ENCODE measurements at places on chromosomes 13 and 19.
A peak's percentile ranks its signal among the peaks of the same experiment; 100 is the strongest.

DNA sequence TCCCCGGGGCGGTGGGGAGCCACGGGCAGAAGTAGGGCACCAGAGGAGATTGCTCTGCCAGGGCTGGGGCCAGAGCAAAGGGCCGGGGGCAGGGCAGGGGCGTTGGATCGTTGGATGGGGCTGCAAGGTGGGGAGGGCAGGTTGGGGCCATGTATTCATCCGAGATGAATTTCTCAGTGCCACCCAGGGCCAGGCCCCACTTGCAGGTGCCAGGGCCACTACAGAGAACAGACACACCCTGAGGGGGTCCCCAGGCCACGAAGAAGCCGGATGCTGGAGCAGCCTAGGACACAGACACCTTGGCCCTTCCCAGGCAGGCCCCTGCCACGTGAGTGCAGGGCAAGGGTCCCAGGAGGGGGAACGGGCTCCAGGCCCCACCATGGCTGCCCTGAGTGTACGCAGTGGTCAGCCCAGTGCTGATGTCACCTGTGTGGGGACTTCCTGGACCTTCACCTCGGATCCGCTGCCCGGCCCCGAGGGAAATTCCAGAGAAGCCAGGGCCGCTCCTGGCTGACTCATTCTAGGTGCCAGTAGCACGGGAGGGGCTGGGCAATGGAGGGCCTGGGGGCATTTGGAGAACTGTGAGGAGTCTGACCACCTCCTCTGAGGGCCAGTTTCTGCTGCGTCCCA, 9.6 kb upstream of the SBNO2 start:
- DNase-seq, result no peak

DNA sequence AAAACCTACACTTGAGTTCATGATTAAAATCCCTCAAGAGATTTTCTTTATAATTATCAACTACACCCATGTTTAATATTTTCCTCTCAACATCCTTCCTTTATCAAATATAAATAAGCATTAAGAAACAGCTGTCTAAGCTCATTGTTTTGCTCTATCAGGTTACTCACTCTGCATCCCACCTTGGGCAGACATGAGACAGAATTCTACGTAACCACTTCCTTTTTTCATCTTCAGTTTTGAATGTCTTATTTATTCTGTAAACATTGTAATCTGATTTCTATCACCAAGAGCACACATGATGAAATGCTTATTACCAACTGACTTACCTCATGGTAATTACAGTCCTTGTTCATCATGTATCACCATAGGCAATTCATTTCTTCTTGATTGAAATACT, 1256.6 kb upstream of the ATXN8OS start:
- DNase-seq, result peak; percentile 49

GRCh38 chr19:13797870-13798269, 2.6 kb downstream of the ZSWIM4 start:
- DNase-seq, result peak; percentile 90

GRCh38 chr13:44351505-44351854, 22.1 kb upstream of the SERP2 start:
- no peak for DNase-seq

DNA sequence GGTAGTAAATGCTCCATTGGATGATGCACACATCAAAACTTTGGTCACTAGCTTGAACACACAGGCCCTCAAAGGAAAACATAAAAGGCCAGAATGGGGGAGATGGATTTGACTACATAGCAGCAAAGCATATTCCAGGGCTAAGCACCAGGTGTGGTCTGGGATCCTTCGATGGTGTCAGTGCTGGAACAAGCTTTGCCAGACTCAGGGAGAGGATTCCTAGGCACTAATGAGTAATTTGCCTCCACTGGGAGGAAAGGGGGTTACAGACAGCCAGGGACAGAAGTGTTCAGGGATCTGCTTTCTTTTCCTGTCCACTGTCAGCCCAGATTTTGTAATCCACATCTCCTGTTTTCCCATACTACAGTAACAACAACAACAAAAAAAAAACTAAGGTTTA, 157.2 kb upstream of the OBI1 start:
- DNase-seq, result no peak

- DNase-seq, result no peak
Observed at GRCh38 chr13:69619651-69620050, 488.0 kb upstream of the ATXN8OS start.

DNA sequence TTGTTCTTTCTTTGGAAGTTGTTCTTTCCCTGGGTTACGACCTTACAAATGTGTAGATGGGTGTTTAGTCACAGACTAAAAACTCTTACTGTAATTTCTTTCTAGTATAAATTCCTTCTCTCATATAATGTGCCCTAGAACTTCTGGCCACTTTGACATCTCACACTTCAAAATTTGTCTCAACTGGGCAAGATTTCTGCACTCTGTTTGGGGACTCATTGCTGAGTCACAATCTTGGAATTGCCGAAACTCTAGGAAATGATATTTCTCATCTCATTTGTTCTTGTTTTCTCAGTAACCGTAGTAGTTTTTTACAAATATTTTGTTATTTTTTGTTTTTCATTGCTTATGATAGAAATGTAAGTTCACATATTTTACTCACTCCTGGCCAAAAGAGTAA, 2523.2 kb upstream of the PCDH20 start:
- DNase-seq, result no peak

- no peak for DNase-seq
Observed at GRCh38 chr19:18919900-18920214, 342 bp downstream of the DDX49 start.

DNA sequence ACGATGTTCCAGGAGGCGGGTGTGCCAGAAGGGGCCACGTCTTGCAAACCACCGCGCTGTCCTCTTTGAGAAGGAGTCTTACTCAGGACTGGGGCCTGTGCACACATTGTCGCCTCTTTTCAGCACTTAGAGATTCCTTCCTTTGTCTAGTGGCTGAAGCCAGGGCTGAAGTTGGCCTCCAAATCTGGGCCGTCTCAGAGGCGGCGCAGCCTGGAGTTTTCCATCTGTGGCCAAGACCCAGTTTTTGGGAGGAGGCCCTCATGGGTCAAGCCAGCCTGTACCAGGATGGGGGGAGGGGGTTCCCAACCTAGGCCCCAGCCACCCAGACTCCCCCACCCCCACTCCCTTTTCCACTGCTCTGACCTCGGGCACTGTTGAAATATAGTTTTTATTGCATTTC, 11.8 kb downstream of the ANO8 start:
- no peak for DNase-seq

- DNase-seq, result no peak
Observed at GRCh38 chr19:30208436-30209060, 163.6 kb upstream of the ZNF536 start.

GRCh38 chr13:77523834-77524728, 11.4 kb upstream of the SCEL start:
- no peak for DNase-seq

DNA sequence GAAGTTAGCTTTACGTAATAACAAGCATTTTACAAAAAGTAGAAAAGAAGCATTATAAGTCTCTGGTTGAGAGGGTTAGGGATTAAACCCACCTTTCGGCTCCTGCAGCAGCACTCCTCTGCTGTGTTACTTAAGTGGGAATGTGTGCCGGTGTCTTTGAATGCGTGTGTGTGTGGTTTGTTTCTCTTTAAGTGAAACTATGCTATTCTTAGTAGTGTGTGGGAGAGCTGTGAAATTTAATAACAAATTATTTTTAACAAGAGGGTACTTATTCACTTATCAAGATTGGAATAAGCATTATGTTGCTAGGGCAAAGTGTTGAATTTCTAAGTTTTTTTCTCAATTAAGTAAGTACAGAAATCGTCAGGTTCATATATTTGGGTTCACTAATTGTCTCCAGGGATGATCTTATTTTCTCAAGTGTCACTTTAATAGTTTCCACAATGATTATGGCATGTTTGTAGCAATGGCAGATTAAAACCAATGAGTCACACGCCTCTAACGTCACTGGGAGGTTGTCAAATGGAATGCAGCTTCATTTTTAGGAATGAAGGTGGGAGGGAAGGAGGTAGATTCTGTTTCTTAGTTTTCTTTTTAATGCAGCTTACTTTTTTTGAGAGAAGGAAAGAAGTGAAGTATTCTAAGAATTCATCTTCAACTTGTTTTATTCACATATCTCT, 151.3 kb downstream of the LMO7 start:
- DNase-seq, result peak; percentile 82

GRCh38 chr19:17025991-17026658, 485 bp downstream of the CPAMD8 start:
- no peak for DNase-seq

DNA sequence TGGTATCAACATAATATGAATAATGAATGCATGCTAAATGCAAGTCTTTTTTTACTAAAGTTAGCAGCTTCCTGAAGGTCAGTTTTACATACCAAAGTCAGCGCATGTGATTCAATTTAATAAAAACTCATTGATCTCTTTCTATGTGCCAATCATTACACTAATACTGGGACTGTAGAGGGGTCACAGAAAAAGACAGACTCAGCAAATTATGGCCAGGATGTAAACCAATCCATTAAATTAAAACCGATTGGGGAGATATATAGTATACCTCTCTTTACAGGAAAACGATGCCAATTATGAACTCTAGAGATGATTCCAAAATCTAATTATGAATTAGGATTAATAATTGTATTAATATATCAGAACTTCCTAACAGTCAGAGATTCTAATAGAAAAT, 624.4 kb upstream of the PCDH20 start:
- DNase-seq, result no peak

- peak; percentile 89 for DNase-seq
Observed at GRCh38 chr13:41995946-41996345, 35.0 kb upstream of the VWA8 start.

GRCh38 chr13:41467425-41467945, 10.1 kb downstream of the RGCC start:
- DNase-seq, result no peak

GRCh38 chr13:69617587-69617986, 490.0 kb upstream of the ATXN8OS start:
- no peak for DNase-seq

- no peak for DNase-seq
Observed at GRCh38 chr19:33399745-33400681, 26.5 kb downstream of the CEBPG start.

DNA sequence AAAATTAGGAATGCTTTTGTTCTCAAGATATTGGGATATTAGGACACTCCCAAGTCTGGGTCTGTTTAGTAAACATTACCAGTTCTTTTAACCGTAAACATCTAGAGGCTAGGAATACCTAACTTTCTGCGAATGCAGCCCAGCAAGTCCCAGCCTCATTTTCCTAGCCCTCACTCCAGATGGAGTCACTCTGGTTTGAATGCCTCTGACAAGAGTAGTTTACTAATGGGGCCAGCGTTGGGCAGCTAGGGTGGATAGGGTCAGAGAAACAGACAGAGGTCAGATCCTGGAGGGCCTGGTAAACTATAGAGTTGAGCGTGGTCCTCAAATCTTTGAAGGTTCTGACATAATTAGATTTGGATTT, 53.6 kb downstream of the WDFY2 start:
- no peak for DNase-seq

- DNase-seq, result no peak
Observed at GRCh38 chr13:91627952-91628739, 229.7 kb downstream of the GPC5 start.
